ENCODE measurements at places on chromosomes 6 and 20. TPM values are rescaled to one million over a fixed set of nuclear protein-coding genes. Genes with fewer than 3 reads are reported as not detected.

DNA sequence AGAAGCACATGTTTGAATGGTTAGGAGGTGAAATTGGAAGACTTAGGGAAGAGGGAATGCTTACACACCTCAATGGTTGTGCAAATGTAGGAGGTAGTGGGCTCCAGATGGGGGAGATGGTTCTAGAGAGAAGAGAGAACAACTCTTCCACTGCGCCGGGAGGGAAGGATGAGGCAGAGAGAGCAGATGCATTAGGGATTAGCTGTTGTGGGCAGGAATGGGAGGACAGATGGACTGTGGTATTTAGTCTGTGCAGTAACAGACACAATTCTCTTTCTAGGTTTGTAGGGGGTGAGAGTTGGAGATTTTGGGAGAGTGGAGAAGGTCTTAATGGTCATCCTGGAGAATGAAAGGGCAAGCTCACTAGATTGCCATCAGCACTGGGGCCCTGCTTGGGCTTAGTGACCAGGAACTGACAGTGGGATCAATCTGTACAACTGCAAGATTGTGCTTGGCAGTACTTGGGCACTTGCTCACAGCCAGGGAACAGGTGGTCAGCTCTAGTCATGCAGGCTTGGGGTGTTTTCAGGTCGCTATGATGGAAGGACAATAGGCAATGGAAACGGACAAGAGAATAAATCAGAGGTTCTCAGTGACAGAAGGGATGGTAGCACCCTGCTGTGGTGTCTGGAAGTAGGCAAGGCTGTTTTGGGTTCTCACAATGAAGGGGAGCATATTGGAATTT lies 182.0 kb upstream of the MYLIP start:
- no peak for DNase-seq
- H3K27ac ChIP-seq = no peak overlapping the region
- H3K4me3 ChIP-seq = no peak overlapping the region
- no peaks in the 10 kb centered on the region for H3K36me3 ChIP-seq

MCHR2 gene
- not detected for total RNA-seq

- H3K36me3 ChIP-seq = no peaks in the 10 kb centered on the region
- no peak for DNase-seq
- H3K4me3 ChIP-seq = no peak overlapping the region
- H3K27ac ChIP-seq = no peak overlapping the region
These were observed 6.4 kb downstream of the FAM83D start for GRCh38 chr20:38932457-38933120.

CLDN20 gene
- total RNA-seq = not detected

FAM209B gene
- 2.2 TPM for total RNA-seq

GRCh38 chr20:38141889-38142494 lies 23.1 kb downstream of the TGM2 start:
- no peaks in the 10 kb centered on the region for H3K27me3 ChIP-seq
- H3K36me3 ChIP-seq = no peaks in the 10 kb centered on the region
- no peak for DNase-seq
- no peak overlapping the region for H3K4me3 ChIP-seq

DNA sequence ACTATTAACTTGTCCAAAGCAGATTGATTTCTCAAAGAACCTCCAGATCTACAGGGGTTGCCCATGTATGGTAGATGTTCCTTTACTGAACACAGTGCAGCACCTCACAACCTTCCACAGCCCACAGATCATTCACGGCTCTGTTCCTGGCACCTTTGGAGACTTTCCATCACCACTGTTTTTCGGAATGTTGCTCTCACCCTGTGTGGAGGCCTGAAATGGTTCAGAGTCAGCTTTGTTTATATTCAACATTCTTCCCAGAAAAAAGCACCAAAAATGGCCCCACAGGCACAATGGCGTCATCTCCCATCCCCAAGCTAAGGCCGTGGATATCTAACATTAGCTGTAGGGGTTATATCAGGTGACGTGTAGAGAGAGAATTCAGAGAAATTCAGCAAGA lies 74.7 kb downstream of the DHX35 start:
- DNase-seq = no peak
- no peaks in the 10 kb centered on the region for H3K27me3 ChIP-seq
- no peaks in the 10 kb centered on the region for H3K4me1 ChIP-seq
- H3K36me3 ChIP-seq = peaks cover 9% of the 10 kb centered on the region
- no peak overlapping the region for H3K4me3 ChIP-seq

DNA sequence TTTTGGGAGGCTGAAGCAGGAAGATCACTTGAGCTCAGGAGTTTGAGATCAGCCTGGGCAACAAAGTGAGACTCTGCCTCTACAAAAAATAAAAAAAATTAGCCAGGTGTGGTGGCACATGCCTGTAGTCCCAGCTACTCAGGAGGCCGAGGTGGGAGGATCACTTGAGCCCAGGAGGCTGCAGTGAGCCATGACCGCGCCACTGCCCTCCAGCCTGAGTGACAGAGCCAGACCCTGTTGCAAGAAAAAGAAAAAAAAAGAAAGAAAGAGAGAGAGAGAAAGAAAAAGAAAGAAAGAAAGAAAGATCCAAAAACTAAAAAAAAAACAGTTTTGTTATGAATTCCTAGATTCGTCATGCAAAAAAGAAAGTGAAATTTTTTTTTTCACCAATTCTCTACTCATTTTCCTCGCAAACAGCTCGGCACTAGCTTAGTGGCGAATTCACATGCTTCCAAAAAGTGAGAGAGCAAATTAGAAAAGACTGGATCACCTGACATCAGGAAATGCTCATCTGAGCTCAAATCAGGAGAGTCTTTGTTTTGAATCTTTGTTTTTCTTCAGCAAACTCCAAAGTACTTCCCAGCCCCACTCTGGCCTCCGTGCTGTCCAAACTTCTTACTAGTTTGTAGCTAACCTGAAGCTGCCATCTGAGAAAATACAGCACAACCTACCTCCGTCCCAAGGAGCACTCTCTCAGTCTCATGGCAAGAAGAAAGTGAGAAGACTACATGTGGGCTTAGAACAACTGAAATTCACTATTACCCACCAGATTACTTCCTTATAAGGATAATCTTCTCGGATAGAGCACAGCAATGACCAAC lies 27.0 kb downstream of the IPCEF1 start:
- H3K4me3 ChIP-seq = no peak overlapping the region
- H3K4me1 ChIP-seq = no peaks in the 10 kb centered on the region
- no peaks in the 10 kb centered on the region for H3K36me3 ChIP-seq
- H3K27ac ChIP-seq = no peak overlapping the region

VSX1 gene
- total RNA-seq = not detected

MOXD1 gene
- not detected for total RNA-seq

CITED2 gene
- 118 TPM for total RNA-seq

DNA sequence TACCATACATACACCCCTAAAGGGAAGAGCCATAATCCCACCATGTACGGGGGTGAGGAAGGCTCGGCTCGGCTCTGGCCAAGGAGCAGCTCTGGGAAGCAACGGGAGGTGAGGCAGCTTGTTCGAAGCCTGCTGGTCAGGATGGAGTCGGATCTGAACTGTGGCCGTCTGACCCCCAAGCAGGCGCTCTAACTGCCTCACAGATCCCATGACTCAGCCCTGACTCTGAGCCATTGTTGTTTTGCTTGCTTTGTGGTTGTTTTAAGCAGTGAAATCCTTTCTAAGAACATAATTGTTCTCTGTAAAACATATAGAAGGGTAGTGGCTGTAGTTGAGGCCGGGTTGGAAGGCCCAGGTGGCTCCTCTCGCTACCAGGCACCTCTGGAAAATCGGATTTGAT lies 10.9 kb downstream of the C6orf132 start:
- no peak overlapping the region for H3K4me3 ChIP-seq
- DNase-seq = no peak
- H3K27ac ChIP-seq = no peak overlapping the region
- H3K36me3 ChIP-seq = no peaks in the 10 kb centered on the region
- no peaks in the 10 kb centered on the region for H3K27me3 ChIP-seq

- H3K27me3 ChIP-seq = no peaks in the 10 kb centered on the region
- no peaks in the 10 kb centered on the region for H3K4me1 ChIP-seq
- no peak overlapping the region for H3K4me3 ChIP-seq
- no peak for DNase-seq
- no peak overlapping the region for H3K27ac ChIP-seq
These were observed 159.1 kb upstream of the TOP1 start for GRCh38 chr20:40869218-40870147.

PPP1R3G gene
- not detected for total RNA-seq

HELZ2 gene
- total RNA-seq = 39.6 TPM
